ENCODE measurements at places on chromosomes 12 and 14. TPM values are rescaled to one million over a fixed set of nuclear protein-coding genes. Genes with fewer than 3 reads are reported as not detected.

CLEC4E gene
- not detected for total RNA-seq

APOF gene
- not detected for total RNA-seq

GRCh38 chr12:55899082-55899481, 28.6 kb downstream of the PYM1 start:
- H3K27me3 ChIP-seq: no peaks in the 10 kb centered on the region
- H3K27ac ChIP-seq: no peak overlapping the region
- H3K36me3 ChIP-seq: peaks cover 25% of the 10 kb centered on the region
- no peak for DNase-seq
- no peaks in the 10 kb centered on the region for H3K4me1 ChIP-seq

GRCh38 chr12:50571786-50572185, 67.0 kb downstream of the DIP2B start:
- H3K27me3 ChIP-seq: no peaks in the 10 kb centered on the region
- no peak overlapping the region for H3K4me3 ChIP-seq
- peaks cover 37% of the 10 kb centered on the region for H3K4me1 ChIP-seq
